Stimulated activated CD8-positive, alpha-beta memory T cell treated with anti-CD3 and anti-CD28 coated beads, Interleukin-4, amount 100 ng/mL, for 24 hours (primary cell): ENCODE measurements at places on chromosomes 3 and 15.

DNA sequence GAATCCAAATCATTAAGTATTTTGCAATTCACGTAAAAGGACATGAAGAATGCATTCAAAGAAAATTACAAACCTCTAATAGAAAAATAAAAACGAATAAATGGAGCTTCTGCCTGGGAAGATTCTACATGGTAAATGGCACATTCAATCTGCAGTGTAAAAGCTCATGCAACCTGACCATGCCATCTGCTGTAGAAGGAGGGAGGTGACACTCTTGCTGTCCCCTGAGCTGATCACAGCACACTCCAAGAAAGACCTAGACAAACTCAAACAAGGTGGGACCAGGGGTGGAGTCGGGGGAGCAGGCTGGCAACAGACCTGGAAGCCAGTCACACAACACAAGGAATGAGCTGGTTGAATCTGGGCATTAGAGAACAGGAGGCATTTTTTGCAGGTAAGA, 101.8 kb downstream of the BDH1 start:
- DNase-seq = no peak

DNA sequence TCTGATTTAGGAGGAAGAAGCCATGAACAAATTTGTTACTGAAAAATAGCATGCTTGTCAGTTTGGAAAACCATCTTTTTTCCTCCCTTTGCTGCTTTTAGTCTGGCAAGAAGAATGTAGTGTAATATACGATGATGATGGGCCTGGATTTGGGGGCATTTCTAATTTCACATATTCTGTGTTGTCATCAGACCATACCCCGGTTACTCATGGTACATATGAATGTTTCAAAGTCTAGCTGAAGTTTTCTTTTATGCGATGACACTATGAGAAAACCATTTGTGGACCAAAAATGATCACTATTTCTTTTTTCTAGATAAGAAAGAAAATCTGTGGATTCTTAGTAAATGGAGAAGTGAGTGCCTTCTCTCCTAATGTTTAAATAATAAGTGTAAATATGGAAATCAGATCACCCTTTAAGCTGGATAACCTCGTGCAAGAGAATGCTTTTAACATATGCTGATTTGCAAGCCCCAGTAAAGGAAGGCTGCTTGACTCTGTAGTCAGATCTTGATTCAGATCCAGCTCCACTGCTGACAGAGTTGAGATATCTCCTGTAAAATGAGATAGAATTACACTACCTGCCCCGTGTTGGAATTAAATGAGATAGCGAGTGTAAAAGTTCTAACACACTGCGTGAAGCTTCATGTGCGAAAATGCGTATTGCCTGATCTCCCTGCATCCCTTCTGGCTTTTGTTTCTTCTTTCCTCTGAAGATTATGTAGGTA, 3.0 kb downstream of the MEF2A start:
- no peak for DNase-seq

- DNase-seq = no peak
These were observed 18.8 kb downstream of the CLASP2 start for GRCh38 chr3:33699275-33699674.

DNA sequence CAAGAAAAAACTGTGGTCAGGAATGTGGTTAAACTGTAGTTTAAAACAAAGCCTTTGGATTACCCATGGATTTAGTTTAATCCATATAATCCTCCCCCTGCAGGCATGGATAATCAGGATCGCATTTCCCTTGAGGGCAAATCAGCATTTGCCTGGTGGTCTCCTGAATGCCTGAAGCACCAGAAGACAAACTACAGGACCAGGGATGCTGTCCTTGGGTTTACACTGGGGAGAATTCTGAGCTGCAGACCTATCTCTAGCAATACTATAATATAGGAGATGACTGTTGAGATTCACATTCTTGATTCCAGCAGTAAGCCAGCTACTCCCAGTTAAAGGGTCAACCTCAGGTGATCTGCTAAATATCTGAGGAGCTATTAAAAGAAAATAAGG, 10.6 kb downstream of the PIK3CB start:
- no peak for DNase-seq

DNA sequence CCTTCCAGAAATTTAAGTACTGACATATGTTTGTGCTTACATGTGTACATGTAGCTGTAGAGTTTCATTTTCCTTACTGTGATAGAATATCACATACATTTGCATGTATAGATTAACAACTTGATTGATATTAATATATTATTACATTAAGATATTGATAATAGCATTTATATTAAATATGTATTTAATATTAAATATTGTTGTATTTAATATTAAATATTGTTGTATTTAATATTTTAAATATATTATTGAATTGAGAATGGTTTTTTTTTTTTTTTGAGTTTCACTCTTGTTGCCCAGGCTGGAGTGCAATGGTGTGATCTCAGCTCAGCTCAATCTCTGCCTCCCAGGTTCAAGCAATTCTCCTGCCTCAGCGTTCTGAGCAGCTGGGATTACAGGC, 76.5 kb downstream of the MYH15 start:
- no peak for DNase-seq

DNA sequence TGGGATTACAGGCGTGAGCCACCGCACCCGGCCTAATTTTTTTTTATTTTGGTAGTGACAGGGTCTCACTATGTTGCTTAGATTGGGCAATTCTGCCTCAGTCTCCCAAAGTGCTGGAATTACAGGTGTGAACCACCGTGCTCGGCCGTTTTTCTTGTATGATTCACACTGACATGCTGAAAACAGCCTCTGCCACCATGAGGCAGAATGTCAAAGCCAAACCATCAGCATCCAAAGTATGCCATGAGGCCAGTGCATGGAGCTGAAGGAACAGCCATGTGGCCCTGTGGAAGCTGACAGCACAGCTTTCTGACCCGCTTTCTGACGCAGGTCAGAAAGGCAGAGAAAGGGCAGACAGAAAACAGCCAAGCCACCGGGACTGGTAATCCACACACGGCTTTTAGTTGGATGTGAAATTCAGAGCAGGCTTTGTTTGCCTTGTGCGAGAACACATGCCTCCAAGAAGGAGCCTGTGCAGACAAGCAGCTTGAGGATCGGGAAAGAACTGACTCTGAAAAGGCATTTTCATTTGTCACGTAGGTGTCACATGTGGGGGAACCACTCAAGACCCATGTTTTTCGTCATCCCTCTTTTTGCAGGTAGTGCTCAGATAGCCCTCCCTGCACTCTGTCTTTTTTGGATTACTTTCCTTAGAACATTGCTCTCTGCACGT, 25.1 kb downstream of the XYLB start:
- DNase-seq = no peak

GRCh38 chr3:111769992-111770352, 89.1 kb upstream of the PHLDB2 start:
- no peak for DNase-seq

GRCh38 chr3:72042397-72043203, 257.7 kb upstream of the PROK2 start:
- no peak for DNase-seq

DNA sequence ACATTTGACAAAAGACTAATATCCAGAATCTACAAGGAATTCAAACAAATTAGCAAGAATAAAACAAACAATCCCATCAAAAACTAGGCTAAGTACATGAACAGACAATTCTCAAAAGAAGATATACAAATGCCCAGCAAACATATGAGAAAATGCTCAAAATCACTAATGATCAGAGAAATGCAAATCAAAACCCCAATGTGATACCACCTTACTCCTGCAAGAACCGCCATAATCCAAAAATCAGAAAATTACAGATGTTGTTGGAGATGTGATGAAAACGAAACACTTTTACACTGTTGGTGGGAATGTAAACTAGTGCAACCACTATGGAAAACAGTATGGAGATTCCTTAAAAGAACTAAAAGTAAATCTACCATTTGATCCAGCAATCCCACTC, 79.4 kb downstream of the SNTN start:
- no peak for DNase-seq

DNA sequence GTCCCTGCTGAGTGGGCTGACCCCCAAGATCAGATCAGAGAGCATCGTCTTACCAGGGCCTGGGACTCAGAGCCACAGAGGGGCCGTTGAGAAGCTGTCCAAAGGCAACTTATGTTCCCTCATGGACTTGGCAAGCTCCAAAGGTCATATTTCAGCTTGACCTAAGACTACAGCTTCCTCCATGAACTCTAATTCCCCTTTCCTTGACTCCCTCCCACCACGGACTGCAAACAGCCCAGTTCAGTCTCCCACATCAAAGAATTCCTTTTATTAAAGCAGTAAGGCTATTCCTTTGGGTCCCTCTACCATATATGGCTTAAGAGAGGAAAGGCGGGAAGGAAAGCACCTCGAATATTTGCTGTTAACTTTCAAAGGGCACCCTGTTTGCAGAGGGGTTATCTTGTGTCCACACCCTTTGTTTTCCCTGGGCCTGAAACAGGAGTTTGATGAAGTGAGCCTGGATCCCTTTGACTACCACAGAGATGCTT, 146.1 kb upstream of the THBS1 start:
- DNase-seq = no peak

GRCh38 chr3:24174614-24175013, 229.5 kb downstream of the NR1D2 start:
- DNase-seq = no peak

DNA sequence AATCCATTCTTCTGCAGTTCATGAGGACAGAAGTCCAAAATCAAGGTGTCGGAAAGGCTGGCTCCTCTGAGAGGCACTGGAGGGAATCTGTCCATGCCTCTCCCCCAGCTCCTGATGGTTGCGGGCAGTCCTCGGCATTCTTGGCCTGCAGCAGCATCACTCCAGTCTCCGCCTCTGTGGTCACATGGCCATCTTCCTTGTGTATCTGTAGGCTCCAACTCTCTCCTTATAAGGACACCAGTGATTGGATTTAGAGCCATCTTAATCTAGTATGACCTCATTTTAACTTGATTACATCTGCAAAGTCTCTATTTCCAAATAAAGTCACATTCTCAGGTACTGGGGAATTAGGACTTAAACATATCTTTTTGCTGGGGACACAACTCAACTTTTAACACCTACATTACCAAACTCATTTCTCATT, 56.0 kb upstream of the FLNB start:
- no peak for DNase-seq

DNA sequence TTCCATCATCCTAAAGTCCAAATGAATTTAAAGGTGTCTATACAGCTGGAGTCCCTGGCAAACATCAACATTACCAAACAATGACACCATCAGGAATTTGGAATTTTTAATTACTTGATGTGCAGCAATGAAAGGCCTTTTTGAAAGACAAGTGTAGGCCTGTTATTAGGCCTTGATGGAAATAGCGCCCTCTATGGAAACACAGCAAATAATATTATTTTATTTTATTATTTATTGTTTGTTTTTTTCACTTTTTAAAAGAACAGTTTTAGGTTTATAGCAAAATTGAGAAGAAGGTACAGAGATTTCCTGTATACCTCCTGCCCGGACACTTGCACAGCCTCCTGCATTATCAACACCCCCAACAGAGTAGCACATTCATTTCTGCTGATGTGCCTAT, 18.1 kb upstream of the OR5AC2 start:
- no peak for DNase-seq

DNA sequence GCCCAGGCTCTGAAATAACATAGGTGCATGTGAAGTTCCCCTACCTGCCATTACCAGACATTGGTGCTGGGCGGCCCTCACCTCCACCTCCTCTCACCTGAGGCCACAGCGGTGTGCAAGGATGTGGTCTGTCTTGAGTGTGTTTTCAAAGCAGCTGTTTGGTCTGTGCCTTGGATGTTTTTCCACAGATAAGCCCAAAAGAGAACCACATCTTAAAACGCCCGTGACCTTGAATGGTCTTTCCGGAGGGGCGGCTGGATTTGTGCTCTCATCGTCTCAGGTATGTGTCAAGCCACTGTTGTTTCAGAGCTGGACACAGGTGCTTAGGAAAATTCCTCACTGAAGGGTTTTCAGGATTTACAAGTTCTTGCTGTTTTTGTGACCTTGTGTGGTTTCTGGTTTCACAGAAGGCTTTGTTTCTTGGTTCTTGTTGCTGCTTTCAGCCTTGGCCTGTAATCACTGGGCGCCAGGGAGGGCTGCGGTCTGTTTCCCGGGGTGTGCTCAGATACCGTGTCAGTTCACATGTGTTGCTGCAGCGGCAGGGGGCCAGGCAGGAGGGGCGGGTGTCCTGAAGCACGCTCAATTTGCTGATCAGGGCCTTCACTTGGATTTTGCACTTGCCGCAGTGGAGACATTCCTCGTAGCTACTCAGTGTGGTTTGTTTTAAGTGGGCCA, 128.4 kb downstream of the IGF1R start:
- DNase-seq = peak; percentile 20

GRCh38 chr3:96483781-96484180, 330.6 kb upstream of the EPHA6 start:
- DNase-seq = no peak

- DNase-seq = no peak
These were observed 101.3 kb upstream of the HES1 start for GRCh38 chr3:194034346-194035336.

DNA sequence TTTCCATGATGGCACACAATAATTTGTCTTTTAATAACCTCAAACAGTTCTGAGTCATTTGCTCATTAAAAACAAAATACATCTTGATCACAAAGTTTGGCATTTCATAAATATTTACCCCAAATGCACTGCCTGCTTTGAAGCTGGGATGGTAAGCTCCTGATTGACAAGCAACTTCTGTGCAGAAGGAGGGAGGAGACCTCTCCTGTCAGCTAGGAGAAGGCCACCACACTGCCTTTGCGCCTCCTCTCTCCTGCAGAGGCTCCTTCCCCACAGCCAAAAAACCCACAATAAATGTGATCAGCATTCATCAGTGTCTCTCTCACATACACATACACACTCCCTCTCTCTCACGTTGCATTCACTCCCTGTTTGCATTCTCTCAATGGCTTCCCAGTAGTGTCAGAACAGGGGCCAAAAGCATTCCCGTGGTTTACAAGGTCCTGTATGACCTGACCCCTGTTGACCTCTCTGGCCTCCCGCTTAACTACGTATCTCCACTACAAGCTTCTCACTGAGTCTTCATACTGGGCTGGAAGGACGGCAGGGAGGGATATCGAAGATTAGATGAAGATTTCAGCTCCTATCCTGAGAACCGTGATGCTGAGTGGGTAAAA, 216.4 kb downstream of the FOXP1 start:
- DNase-seq = no peak

DNA sequence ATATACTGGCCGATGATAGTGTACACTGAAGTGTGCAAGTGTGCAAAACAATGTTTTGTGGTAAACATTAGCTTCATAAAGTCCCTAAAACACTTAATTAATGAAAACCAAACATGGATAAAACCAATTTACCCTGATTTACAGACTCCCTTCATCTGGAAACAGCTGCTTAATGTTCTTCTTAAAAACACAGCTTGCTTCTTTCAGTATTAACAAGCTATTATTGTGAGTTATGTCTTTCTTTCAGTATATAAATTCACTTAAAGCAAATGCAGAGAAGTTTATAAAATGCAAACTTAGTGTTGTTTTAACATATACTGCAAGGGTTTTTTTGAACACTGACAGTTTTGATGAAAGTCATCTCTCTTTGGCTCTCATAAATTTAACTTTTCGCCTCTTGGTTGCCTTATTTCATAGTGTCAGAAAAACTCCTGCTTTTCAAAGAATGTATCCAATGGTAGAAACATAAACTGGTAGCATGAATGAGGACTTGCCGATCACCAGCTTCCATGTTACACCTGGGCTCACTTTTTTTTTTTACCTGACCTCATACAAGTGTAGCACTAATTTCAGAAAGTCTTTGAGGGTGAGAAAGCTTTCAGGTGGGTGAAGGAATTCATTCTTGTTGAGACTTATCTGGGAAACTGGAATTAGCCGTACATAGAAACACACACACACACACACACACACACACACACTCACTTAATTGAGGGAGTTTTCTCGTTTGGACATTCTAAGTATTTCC, 532.2 kb downstream of the ROBO2 start:
- DNase-seq = no peak
